ENCODE measurements at places on chromosomes 13 and 19.

- no peaks in the 10 kb centered on the region for H3K36me3 ChIP-seq
- H3K27ac ChIP-seq: no peak overlapping the region
- no peaks in the 10 kb centered on the region for H3K27me3 ChIP-seq
- no peak for DNase-seq
- no peaks in the 10 kb centered on the region for H3K4me1 ChIP-seq
- no peak overlapping the region for H3K4me3 ChIP-seq
These were observed 55.4 kb upstream of the SCEL start for GRCh38 chr13:77480066-77480465.

- H3K27me3 ChIP-seq: no peaks in the 10 kb centered on the region
- H3K27ac ChIP-seq: no peak overlapping the region
- H3K4me3 ChIP-seq: no peak overlapping the region
- no peaks in the 10 kb centered on the region for H3K36me3 ChIP-seq
- no peak for DNase-seq
These were observed 132.7 kb upstream of the SLITRK5 start for GRCh38 chr13:87538366-87539052.

- no peak overlapping the region for H3K4me3 ChIP-seq
- no peaks in the 10 kb centered on the region for H3K27me3 ChIP-seq
- H3K4me1 ChIP-seq: no peaks in the 10 kb centered on the region
- no peak overlapping the region for H3K27ac ChIP-seq
- no peaks in the 10 kb centered on the region for H3K36me3 ChIP-seq
- DNase-seq: no peak
These were observed 24.2 kb downstream of the C19orf12 start for GRCh38 chr19:29690842-29691241.

GRCh38 chr19:2015608-2015950, at the start of gene BTBD2:
BTBD2 (minus strand) TSS chr19:2015714; CDS start chr19:2015703, 11 bp downstream.
- peaks cover 26% of the 10 kb centered on the region for H3K4me1 ChIP-seq
- no peaks in the 10 kb centered on the region for H3K36me3 ChIP-seq
- H3K27ac ChIP-seq: peak within 1 kb of the TSS; percentile 45
- no peaks in the 10 kb centered on the region for H3K27me3 ChIP-seq
- DNase-seq: peak; percentile 65

DNA sequence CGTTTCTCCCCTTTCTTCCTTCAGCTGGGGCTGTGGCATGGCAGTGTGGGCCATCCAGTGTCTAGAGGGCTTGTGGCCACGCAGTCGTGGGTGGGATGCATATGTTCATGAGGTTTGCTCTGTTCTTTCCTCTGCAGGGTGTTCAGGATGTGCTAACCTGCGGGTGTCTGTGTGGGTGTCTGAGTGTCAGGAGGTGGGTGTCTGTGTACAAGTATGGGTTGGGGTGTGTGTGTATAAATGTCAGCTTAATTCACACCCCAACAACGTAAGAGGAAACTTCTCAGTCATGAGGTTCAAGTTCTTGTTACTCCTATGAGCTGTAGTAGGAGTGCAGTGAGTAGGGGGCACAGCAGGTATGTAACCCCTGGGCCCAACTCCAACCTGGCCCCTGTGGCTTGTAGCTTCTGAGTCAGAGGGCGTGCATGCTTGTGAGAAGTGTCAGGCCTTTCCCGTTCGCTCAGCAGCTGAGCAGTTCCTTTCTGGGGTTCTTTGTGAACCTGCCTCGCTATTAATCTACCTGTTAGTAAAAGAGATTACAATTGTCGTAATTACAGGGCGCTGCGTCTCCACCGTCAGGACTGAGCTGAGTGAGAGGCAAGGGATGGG, 49.1 kb downstream of the NFIX start:
- H3K4me3 ChIP-seq: no peak overlapping the region
- H3K36me3 ChIP-seq: no peaks in the 10 kb centered on the region
- peaks cover 38% of the 10 kb centered on the region for H3K4me1 ChIP-seq
- DNase-seq: no peak
- H3K27me3 ChIP-seq: no peaks in the 10 kb centered on the region

DNA sequence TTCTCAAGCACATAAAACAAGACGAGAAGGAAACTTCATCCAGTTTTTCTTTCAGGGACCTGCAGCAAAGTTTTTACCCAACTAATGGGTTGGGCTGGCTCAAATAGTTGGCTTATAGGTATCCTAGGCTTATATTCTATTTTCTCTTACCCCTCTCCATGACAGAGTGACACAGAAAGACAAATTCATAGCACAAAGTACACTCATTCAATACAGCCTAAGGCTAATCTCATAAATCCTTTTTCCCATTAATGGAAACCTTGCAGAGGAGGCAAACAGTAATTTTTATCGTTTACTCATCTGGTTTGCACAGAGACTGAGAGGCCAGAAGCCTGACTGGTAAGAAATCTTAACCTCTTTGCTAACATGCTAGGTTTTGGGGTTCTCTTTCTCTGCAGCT, 1589.9 kb downstream of the SLITRK1 start:
- no peak overlapping the region for H3K27ac ChIP-seq
- no peaks in the 10 kb centered on the region for H3K27me3 ChIP-seq
- H3K4me1 ChIP-seq: no peaks in the 10 kb centered on the region
- H3K4me3 ChIP-seq: no peak overlapping the region
- no peak for DNase-seq
- H3K36me3 ChIP-seq: no peaks in the 10 kb centered on the region

- H3K36me3 ChIP-seq: no peaks in the 10 kb centered on the region
- H3K4me1 ChIP-seq: no peaks in the 10 kb centered on the region
- H3K27me3 ChIP-seq: no peaks in the 10 kb centered on the region
- H3K4me3 ChIP-seq: no peak overlapping the region
- H3K27ac ChIP-seq: no peak overlapping the region
- no peak for DNase-seq
These were observed 26.5 kb upstream of the C13orf46 start for GRCh38 chr13:114000151-114001040.

DNA sequence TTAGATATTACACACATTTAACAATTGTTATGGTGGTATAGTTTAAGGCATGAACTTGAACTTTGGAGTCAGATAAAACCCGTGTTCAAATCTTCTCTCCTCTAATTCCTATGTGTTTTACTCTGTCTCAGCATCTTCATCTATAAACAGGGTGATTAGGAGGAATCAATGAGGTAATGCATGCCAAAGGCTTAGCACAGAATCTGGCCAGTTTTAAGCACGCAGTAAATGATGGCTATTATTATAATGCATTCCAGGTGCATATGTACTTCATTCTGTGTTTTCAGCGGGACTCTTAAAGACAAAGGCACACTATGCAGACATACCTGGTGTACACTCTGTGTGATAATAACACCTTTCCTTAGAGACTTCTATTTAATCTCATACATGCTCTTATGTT, 88.0 kb upstream of the FRY start:
- no peaks in the 10 kb centered on the region for H3K36me3 ChIP-seq
- H3K4me1 ChIP-seq: peaks cover 32% of the 10 kb centered on the region
- H3K27ac ChIP-seq: no peak overlapping the region
- no peak for DNase-seq
- H3K27me3 ChIP-seq: no peaks in the 10 kb centered on the region
- no peak overlapping the region for H3K4me3 ChIP-seq

- no peaks in the 10 kb centered on the region for H3K36me3 ChIP-seq
- DNase-seq: peak; percentile 49
- H3K4me1 ChIP-seq: peaks cover 26% of the 10 kb centered on the region
- peak overlapping the region; percentile 68 for H3K27ac ChIP-seq
- H3K27me3 ChIP-seq: no peaks in the 10 kb centered on the region
- peak overlapping the region; percentile 35 for H3K4me3 ChIP-seq
These were observed 666 bp downstream of the SAMD1 start for GRCh38 chr19:14089662-14090508.

DNA sequence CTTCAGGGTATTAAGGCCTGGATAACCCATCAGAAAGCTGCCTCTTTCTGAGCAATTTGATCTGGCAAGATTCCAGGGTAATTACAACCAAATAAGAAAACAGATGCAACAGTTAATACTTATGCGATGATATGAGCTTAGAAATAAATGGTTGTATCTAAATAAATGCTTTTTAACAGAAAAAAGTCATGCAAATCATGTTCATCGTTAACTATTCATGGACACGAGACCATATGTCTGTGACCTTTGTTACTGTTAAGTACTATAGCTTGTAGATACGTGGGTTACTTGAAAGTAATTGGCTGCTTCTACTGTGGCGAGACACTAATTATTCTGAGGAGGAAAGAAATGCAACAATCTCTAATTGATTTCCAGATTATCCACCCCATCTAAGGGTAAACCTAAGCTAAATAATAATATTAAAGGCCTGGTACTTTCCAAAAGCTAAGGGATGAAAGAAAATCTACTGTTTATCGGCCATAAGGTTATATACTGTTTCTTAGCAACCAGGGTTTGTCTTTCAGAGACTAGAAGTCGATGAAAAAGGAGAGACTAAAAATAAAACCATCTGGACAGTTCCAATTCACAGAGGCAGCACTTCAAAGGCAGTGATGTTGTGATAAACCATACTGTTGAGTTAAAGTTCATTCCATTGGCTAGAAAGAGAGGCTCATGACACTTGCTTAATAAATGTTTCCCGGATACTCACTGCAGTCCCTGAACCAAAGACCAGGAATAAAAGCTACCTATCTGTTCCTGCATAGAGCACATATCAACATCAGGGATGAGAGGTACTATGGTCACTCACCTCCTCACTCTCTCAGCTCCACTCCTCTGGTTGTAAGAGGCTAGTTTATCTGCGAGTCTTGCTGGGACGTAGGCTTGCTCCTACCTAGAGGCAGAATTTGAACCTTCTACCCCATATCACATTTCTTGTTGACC, 1.5 kb downstream of the EPSTI1 start:
- peaks cover 16% of the 10 kb centered on the region for H3K4me1 ChIP-seq
- no peaks in the 10 kb centered on the region for H3K36me3 ChIP-seq
- no peak overlapping the region for H3K4me3 ChIP-seq
- no peak overlapping the region for H3K27ac ChIP-seq

GRCh38 chr19:16876904-16877361, 11.9 kb upstream of the F2RL3 start:
- H3K36me3 ChIP-seq: peaks cover 18% of the 10 kb centered on the region
- no peaks in the 10 kb centered on the region for H3K4me1 ChIP-seq
- DNase-seq: no peak

DNA sequence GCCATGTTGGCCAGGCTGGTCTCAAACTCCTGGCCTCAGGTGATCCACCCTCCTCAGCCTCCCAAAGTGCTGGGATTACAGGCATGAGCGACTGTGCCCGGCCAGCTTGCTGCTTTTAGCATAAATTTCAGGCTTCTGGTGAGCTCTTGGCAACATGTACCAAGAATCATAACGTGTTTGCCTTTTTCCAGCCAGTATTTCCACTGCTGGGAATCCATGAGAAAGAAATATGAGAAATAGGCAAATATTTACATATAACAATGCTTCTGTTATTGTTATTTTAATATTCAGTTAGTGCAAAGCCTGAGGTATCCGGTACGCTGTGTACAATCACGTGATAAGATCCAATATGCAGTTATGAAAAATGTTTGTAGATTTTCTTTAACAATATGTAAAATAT, 29.2 kb upstream of the CERS4 start:
- DNase-seq: peak; percentile 58
- H3K4me3 ChIP-seq: no peak overlapping the region
- H3K4me1 ChIP-seq: peaks cover 21% of the 10 kb centered on the region
- no peaks in the 10 kb centered on the region for H3K36me3 ChIP-seq

DNA sequence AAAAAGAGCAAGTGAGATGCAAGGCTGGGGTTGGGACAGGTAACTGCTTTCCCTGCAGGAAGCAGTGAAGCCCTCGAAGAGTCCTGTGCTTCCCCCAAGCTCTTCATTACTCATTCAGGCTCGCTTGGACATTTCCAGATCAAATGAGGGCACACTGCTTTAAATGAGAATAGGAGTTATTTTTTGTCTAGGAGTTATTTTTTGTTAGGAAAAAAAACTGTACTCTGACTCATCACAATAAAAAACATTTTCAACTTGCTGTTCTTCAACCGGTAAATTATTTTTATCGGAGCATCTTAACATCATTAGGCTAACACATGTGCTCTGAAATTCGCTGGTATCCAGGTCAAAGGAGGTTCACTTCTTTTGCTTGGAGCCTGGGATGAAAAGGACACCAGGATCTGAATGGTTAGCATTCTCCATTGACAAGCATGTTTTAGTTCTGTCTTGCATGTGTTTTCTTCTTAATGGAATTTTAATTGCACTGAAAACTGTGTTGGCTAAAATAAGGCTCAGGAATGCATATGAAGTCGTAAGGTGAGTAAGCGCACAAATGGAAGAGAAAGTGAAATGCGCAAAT, 80.7 kb upstream of the STK24 start:
- no peaks in the 10 kb centered on the region for H3K27me3 ChIP-seq
- H3K27ac ChIP-seq: no peak overlapping the region
- DNase-seq: no peak

DNA sequence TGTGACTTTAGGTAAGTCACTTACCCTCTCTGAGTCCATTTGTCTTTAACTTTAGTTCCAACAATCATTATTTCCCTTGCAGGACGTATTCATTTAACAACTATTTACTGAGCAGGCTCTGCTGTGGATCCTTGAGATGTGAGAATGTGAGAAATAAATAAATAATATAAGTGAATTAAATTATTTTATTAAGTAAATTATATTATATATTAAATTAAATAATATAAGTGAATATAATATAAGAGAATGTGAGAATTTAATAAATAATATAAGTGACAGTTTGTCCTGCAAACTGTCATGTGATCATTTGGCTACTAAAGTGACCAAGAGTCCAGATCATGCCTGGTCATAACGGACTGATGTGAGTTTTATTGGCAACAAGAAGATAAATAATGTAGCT, 598 bp downstream of the OR2Z1 start:
- no peaks in the 10 kb centered on the region for H3K4me1 ChIP-seq
- no peaks in the 10 kb centered on the region for H3K27me3 ChIP-seq
- no peaks in the 10 kb centered on the region for H3K36me3 ChIP-seq
- no peak overlapping the region for H3K4me3 ChIP-seq

GRCh38 chr19:33755099-33756035, 41.3 kb upstream of the KCTD15 start:
- no peak overlapping the region for H3K27ac ChIP-seq
- no peaks in the 10 kb centered on the region for H3K4me1 ChIP-seq
- H3K27me3 ChIP-seq: no peaks in the 10 kb centered on the region
- DNase-seq: no peak
- no peaks in the 10 kb centered on the region for H3K36me3 ChIP-seq

DNA sequence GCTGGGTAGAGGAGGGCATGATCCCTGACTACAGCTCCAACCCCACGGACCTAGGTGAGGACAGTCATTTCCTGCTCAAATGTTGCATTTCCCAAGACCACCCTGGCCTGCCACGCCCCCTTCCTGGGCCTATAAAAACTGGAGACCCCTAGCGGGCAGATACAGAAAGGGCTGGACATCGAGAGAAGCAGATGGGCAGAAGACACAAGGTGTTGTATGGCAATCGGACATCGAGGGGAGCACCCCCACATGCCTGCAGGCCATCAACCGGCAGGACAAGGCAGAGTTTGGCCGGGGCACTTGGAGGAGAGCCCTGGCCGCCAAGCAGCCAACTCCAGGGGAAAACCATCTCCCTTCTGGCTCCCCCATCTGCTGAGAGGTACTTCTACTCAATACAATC, 746.4 kb downstream of the PCDH9 start:
- no peak for DNase-seq
- H3K4me1 ChIP-seq: no peaks in the 10 kb centered on the region
- no peak overlapping the region for H3K27ac ChIP-seq
- H3K4me3 ChIP-seq: no peak overlapping the region
- no peaks in the 10 kb centered on the region for H3K27me3 ChIP-seq

Data from body of pancreas (tissue), 4 donors.